ENCODE measurements at places on chromosomes 12 and 14.

GRCh38 chr14:39102265-39102968 lies 618 bp downstream of the SEC23A start:
- DNase-seq = no peak

- no peak for DNase-seq
These were observed 6.0 kb upstream of the SLC22A17 start for GRCh38 chr14:23358553-23359166.

GRCh38 chr12:22573181-22573580 lies 28.8 kb upstream of the C2CD5 start:
- no peak for DNase-seq

DNA sequence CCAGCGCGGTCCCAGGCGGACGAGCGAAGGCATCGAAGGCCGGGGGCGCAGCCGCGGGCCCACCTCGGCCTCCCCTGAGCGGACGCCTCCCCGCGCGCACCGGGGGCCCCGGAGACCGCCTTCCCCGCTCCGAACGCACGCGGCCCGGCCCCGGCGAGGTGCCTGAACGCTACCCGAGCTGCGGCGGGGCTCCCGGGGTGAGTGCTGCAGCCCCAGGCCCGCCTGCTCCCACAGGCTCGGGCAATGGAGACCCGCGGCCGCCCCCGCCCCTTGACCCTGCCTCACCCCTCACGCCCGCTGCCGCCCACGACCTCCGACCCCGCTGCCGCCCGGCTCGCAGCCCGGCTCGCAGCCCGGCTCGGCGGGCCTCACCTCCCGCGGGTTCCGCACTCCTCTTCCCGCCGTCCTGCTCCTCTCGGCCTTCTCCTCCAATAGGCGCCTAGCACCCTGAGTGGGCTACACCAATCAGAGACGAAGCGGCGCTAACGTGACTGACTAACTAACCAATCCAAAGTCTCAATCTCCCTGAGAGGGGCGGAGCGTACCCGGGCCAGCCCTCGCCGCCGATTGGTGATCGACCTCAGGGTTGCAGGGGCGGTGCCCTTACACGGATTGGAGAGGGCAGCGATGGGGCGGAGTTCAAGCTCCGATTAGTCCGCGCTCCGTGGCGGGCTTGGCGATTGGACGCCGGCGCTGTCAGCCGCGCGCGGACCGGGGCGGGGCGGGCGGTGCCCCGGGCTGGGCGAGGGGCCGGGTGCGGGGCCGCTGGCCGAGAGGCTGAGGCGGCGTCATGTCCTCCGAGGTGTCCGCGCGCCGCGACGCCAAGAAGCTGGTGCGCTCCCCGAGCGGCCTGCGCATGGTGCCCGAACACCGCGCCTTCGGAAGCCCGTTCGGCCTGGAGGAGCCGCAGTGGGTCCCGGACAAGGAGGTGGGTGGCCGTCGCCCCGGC lies at the start of the genes XRCC3 and ZFYVE21:
Gene XRCC3 (minus strand): TSS at position 400 of the 949 bp plus-strand sequence. CDS start 4,364 bp downstream, outside the sequence.
Gene ZFYVE21 (plus strand): TSS at position 759 of the 949 bp plus-strand sequence. CDS start 32 bp downstream, at position 791.
- peak; percentile 100 for DNase-seq

- no peak for DNase-seq
These were observed 261.3 kb upstream of the NOS1 start for GRCh38 chr12:117622741-117623140.

GRCh38 chr12:53659011-53659551 lies 16.8 kb downstream of the ATP5MC2 start:
- no peak for DNase-seq

DNA sequence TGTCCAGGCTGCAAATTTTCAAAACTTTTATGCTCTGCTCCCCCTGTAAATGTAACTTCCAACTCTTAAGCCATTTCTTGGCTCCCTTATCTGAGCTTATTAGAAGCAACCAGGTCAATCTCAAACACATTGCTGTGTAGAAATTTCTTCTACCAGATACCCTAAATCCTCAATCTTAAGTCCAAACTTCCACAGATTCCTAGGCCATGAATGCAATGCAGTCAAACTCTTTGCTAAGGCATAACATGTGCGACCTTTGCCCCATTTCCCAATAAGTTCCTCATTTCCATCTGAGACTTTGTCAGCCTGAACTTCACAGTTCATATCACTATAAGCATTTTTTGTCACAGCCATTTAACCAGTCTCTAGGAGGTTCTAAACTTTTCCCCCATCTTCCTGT lies 64.5 kb downstream of the TMTC3 start:
- no peak for DNase-seq

DNA sequence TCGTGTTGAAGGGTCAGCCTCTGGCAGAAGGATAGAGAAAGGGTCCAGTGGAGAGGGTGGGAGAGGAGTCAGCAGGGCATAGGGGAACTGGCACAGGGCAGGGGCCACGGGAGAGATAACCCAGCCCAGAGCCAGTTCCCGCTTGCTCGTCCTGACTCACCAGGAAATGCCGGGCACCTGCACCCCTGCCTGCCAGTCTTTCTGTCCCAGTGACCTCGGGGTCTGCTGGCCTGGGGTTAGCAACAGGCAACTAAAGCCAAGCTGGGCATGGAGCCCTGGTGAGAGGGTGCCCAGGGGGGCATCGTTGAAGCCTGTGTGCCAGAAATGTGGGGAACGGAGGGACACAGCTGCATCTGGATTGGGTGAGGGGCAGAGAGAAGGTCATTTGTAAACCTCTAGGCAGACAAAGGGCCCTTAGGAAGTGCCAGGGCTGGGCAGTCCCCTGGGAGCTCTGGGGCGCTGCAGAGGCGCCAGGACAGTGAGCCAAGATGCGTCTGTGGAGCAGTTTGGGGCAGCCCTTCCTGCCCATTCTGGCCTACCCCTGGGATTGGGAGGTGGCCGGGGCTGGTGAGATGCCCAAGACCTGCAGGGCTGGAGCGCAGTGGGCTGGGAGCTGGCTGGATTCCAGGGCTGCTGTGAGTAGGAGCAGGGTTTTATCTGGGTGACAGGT lies 5.5 kb downstream of the TNFAIP2 start:
- no peak for DNase-seq

DNA sequence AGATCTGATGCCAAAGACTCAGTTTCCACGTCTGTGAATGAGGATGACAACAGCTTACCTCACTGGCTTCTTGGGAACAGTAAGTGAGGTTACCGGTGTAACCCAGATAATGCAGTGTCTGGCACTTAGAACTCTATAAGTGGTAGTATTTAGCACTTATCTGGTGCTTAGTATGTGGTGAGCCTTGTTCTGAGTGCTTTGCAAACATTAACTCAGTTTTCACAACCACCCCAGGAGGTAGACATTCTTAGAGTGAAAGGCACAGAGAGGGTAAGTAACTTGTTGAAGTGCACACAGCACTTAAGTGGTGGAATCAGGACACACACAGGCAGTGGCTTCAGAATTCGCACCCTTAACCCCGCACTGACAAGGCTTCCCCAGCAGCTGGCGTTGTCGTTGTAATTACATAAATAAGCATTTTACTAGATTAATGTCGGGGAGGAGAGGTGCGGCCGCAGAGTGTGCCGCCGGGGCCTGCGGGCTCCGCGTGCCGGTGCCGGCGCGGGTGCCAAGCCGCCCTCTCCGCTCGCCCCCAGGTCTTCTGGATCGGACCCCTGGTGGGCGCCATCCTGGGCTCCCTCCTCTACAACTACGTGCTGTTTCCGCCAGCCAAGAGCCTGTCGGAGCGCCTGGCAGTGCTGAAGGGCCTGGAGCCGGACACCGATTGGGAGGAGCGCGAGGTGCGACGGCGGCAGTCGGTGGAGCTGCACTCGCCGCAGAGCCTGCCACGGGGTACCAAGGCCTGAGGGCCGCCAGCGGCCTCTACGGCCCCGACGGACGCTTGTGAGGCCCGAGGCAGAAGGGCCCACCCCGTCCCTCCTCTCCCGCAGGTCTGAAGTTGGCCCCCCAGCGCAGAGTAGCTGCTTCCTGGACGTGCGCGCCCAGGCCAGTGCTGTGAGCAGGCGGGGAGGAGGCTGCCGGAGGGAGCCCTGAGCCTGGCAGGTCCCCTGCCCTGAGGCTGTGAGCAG lies 4.6 kb downstream of the AQP2 start:
- DNase-seq = no peak

DNA sequence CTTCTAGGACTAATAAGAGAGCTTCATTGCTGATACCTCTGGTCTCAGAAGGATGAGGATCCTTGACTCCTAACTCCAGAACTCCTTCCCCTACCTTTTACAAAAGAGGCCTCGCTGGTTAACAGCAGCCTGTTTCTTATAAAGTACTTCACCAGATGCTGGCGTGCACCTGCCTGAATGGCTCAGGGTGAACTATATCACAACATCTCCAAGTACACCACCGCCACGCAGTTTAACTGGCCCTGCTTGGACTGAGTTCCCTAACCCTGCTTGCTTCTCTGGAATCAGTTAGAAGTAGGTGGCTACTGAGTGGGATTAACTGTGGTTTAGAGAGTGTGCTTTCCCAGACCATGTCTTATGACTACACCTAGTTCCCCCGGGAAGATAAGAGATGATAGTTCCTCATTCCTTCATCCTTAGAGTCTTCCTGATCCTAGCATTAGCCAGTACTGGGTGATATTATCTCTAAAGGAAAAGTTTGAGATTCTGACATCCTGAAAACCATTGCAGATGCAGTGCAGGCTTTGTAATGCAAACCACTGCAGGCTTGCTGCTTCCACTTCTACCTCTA lies 3.0 kb downstream of the FOXJ2 start:
- no peak for DNase-seq

DNA sequence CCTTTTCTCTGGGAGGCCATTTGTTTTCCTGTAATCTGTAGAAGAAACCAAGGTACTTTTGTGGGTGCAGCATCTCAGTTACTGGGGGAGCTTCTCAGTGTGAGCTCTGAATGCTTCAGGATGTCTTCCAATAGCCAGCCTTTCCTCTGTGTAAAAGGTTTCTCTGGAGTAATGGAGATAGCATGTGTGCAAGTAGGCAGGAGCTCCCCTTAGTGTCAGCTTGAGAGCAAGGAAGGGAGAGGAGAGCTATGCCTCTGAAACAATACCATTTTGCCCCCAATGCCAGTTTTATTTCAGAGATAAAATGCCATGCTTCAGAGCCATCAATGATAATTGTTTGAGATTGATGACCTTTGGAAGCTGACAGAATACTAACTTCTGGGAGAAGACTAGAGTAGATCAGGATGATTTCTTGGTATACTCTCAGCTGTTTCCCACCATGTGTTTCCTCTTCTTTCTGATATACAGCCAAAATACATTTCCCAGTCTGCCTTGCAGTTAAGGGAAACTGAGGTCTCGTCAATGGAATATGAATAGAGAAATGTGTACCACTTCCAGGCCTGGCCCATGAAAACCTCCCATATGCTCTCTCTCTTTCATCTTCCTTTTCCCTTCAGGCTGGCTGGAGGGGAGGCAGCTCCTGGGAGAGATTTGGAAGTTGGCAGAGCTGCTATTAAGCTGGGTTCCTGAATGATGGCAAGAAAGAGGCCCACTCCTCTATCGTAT lies 125.7 kb downstream of the CRADD start:
- no peak for DNase-seq

- no peak for DNase-seq
These were observed 107.8 kb downstream of the OTX2 start for GRCh38 chr14:56702515-56702914.

DNA sequence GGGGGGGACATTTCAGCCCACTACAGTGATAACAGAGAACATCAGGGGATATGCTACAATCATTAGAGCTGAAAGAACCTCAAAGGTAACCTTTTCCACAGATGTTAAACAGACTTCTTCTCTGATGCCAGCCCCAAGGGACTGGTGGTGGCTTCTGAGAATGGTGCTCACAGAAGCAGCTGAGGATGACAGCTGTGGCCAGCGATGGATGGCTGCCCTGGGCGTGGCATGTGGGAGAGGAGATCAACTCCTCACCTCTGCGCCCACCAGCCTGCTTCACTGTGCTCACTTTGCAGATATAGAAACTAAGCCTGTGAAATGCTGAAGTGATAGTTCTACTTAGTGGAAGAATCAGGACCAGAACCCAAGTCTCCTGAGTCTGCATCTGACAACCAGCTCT lies 33.0 kb downstream of the FOXN3 start:
- no peak for DNase-seq

- DNase-seq = no peak
These were observed 61.8 kb downstream of the RCOR1 start for GRCh38 chr14:102654298-102654697.

DNA sequence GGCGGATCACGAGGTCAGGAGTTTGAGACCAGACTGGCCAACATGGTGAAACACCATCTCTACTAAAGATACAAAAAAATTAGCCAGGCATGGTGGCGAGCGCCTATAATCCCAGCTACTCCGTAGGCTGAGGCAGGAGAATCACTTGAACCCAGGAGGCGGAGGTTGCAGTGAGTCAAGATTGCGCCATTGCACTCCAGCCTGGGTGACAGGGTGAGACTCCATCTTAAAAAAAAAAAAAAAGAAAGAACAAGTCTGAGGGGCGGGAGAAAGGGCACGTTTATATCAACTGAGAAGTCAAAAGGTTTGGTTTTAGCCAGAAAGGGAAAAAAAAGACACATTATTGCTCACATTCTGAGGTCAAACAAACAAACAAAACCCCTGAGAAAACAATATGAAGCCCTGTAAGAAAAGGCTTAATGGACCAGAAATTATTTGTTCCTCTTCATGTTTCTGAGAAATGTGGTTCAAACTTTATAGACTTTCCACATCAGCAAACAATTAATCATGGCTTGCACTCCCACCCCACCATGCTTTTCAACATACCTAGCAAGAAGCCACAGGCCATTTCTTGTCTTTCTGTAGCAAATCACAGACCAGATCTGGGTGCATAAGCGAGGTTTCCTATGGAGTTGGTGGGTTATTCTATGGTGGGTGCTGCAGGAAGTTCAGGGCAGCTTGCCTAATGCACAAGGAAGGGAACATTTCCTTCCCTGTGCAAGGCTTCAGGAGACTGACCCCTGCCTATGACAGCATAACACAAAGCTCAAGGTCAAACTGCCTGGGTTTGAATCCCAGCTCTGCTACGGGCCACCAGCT lies 80.1 kb downstream of the SSPN start:
- DNase-seq = no peak

GRCh38 chr12:102933168-102933567 lies 16.1 kb upstream of the PAH start:
- no peak for DNase-seq

DNA sequence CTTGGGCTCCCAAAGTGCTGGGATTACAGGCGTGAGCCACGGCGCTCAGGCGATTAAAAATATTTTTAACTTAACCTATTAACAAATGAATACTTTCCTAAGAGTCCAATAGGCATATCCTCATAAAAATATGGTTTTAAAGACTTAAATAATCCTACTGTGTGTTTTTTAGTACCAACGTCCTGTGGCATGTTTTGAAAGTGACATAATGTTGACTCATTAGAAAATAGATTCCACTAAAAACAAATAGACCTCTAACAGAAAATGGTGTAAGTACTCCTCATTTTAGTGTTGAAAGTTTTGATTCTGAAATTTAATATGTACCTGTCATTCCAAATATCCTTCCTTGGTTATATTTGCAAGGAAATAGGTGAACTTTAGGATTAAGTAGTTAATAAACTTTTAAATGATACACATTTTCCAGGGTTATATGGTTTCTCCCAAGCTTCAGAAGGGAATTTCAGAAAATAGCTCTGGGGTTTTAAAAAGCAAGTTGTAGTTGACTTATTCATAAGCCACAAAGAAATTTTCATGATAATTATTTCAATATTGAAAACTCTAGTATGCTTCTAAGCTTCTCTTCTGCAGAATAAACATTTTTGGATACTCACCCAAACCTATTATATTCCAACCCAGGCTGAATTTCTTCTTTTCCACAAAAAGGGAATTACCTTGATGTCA lies 12.1 kb upstream of the LUM start:
- no peak for DNase-seq
